ENCODE measurements at places on chromosomes 2 and 18. TPM values are rescaled to one million over a fixed set of nuclear protein-coding genes. Genes with fewer than 3 reads are reported as not detected.

GRCh38 chr18:55031979-55032378, 72.7 kb upstream of the CCDC68 start:
- ATAC-seq: no peak

The TUBA3D gene
- 0.38 TPM for total RNA-seq

The IL1B gene
- 1.2 TPM for total RNA-seq

GRCh38 chr2:29082804-29083495, 8.6 kb upstream of the PCARE start:
- ATAC-seq: no peak

- no peak for ATAC-seq
Observed at GRCh38 chr2:61178603-61179545, 16.9 kb downstream of the C2orf74 start.

The TACR1 gene
- total RNA-seq: 13.5 TPM

DNA sequence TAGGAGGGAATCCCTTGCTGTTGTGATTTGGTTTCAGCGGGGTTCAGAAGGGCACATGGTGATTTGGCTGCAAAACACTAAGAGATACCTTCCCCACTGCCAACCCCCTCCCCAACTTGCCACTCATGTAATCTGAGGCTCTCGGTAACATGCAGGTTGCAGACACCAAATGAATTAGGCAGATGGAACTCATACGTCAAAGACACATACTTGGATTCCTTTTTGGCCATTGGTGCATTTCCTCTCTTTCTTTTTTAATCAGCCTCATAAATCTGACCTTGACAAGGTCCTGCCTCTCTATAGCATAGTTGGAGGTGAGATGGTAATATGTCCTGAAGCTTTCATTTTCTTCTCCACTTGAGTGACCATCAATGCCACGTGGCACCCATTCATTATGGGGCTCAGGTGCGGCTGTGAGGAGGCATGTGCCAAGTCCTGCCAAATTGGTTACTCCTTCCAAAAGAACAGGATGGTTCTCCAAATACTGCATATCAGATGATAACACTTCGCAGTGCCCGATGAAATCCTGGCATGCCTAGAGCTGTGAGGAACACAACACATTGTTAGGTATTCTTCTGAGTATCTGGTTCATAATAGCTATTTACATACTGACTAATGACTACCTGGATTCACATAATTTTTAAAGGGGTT, 8.3 kb upstream of the TMEM178A start:
- ATAC-seq: no peak

DNA sequence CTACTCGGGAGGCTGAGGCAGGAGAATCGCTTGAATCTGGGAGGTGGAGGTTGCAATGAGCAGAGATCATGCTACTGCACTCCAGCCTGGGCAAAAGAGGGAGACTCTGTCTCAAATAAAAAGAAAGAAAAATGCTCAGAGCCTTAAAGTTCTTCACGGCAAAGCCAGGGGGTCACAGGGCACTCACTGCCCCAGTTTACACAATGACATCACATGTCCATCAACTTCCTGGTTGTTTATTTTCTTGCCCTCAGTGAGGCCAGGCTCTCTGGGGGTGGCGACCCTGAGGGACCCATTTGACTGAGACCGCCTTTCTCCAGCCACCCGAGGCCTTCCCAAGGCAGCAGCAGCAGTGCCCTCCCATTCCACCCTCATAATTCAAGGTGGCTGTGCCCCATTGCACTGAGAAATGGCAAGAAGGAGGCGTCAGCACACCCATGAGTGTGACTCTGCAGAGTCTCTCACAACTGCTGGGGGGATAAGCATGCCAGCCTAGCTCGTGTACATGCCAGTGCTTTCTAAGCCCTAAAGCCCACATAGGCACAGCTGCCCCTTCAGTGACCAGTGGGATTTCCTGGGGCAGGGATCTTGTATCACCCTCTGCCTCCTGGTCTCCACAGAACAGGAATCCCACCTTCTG, 50.0 kb downstream of the SFXN5 start:
- ATAC-seq: no peak

- ATAC-seq: no peak
Observed at GRCh38 chr2:158025255-158025996, 76.2 kb upstream of the UPP2 start.

The FAM161A gene
- total RNA-seq: 6.8 TPM

Data from motor neuron (in vitro differentiated cells).